ENCODE measurements at places on chromosomes 1 and 21.

- no peak for DNase-seq
These were observed 17.7 kb upstream of the ZSCAN20 start for GRCh38 chr1:33454646-33455282.

- DNase-seq: no peak
These were observed 171.9 kb downstream of the IGSF21 start for GRCh38 chr1:18279351-18280074.

GRCh38 chr1:74324684-74325448 is 89.7 kb downstream of the TNNI3K start:
- no peak for DNase-seq

- no peak for DNase-seq
These were observed 104.6 kb downstream of the DIRAS3 start for GRCh38 chr1:67945733-67946374.

DNA sequence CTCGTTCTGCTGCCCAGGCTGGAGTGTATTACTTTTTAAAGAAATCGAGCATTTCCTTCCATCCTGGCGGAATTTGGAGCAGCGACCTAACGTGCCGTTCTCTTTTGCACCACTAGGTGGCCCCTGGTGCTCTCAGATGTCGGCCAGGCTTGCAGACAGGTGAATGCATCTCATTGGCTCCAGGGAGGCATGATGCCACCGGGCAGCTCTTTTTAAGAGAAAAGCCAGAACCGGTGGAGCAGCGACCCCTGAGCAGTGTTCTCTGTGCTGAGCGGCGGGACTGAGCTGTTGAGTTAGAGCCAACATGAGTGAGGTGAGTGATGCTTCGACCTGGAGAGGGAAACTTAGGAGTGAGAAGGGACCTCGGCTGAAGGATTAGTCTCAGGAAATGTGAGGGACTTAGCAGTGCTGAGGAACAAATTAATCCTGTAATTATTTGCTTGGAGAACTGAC is at the start of gene PCP4:
PCP4 (plus strand) TSS at position 241 of the 453 bp plus-strand sequence; CDS start at position 305, 64 bp downstream.
- no peak for DNase-seq

DNA sequence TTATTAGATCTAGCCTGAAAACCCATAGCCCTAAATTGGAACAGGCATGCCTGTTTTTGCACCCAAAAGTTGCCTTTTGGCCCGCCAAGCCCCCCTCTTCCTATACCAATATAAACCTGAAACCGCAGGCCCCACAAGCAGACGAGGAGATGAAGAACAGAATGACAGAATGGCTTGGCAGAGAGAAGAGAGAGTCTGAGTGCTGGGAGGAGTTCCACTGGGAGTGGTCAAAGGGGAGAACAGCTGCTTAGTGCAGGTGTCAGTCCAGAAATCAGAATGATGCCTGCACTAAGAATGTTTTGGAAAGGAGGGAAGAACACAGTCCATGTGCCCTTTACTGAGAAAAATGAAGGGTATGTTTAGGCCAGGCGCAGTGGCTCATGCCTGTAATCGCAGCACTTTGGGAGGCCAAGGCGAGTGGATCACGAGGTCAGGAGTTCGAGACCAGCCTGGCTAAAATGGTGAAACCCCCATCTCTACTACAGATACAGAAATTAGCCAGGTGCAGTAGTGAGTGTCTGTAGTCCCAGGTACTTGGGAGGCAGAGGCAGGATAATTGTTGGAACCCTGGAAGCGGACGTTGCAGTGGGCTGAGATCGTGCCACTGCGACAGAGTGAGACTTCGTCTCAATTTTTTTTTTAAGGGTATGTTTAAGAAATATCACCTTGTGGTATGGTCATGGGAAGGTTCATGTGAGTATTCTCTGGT is 9.4 kb downstream of the DYRK1A start:
- no peak for DNase-seq

DNA sequence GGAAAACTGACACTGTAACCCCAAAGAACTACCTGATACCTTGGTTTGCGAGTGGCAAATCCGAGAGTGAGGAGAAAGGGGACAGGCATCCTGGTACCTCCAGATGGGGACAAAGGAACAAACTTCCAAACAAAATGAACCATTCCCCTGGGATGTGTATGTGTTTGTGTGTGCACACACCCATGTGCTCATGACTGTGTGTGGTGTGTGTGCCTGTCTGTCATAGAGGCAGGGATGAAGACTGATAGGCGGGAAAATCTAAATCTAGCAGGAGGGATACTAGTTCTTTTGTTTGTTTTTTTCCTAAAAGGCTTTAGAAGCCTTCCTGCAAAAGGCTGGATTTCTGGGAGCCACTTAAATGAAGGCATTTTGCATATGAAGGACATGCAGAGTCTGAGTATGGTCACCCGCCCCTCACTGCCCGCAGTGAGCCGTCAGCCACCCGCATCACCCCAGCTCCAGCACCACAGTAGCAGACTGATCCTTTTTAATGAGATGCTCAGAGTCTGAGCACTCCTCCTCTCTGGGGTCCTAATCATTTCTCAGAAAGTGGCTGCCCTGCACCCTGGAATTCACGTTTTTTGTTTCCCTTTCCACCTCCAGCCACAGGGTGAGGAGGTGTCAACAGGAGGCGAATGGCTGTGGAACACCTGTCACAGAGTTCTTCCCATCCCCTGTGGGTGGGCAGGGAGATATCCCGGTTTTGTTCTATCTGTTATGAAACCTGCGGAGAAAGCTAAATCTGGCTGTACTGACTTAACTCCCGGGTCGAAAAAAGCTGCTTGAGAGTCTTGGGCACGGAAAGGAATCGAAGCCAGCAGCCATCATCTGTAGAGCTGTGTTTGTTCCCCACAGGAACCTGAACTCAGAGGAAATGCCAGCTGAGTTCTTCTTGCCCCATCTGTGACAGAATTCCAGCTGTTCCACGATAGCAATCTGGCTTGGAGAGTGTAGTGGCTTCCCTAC is 34.9 kb downstream of the UTP25 start:
- DNase-seq: no peak

DNA sequence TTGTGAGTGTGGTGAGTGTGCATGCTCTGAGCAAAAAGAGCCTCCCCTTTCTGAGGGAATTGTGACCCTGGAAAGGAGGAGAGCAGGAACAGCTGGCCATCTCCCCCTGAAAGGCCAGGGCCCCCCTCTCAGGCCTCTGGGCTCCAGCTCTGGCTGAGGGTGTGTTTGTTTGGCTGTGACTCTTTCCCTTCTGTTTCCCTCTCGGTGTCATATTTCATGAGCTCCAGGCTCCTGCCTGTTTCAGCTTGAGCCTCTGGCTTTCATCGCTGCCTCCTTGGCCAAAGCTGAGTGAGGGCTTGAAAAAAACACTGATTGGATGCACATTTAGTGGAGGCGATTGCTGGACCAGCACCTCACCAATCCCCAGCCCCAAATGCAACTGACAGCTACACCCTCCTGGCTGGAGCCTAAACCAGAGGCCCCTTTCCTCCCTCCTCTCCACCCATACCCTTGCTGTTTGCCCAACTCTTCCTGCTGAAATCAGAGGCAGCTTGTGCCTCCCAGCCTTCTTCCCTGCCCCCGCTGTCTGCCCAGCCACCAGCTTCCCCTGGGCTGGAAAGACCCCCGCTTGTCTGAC is 64.1 kb downstream of the DDR2 start:
- no peak for DNase-seq
